KBM-7 (cell line): ENCODE measurements at places on chromosomes 11 and 22.

DNA sequence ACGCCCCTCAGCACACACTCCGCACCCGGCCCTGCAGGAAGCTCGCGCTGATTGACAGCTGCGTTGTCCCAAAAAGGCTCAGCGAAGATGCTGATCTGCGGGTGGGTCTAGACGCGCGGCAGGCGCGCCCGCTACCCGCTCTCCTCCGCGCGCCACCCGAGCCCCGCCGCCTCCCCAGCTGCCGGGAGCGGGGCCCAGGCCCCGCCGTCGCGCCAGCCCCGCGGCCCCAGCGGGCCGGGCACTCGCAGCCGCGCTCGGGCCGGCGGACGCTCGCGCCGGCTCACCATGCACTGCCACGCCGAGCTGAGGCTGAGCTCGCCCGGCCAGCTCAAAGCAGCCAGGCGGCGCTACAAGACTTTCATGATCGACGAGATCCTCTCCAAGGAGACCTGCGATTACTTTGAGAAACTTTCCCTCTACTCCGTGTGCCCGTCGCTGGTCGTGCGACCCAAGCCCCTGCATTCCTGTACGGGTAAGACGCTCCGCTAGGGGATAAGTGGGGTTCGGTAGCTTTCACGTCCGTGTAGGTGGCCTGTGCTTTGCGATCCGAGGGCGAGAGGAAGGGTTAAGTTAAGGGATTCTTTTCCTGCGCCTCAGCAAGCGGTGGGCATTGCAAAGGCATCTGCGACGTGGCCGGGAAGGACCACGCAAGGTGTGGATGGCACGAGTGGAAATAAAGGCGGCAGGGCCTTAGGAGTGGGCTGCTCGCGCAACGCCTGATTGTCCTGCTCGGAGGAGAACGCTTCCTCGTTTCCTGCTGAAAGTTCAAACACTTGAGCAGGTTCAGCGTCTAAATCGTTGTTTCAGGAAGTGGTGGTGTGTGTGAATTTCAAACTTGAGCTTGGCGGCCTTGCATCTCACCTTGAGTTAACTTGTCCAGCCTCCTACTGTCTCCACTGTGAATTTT, at the start of gene BARX2:
BARX2 (plus strand) TSS at position 98 of the 907 bp plus-strand sequence; CDS start at position 286, 188 bp downstream.
- DNase-seq: peak; percentile 29

GRCh38 chr22:19766511-19767426, 6.2 kb downstream of the TBX1 start:
- DNase-seq: peak; percentile 85

DNA sequence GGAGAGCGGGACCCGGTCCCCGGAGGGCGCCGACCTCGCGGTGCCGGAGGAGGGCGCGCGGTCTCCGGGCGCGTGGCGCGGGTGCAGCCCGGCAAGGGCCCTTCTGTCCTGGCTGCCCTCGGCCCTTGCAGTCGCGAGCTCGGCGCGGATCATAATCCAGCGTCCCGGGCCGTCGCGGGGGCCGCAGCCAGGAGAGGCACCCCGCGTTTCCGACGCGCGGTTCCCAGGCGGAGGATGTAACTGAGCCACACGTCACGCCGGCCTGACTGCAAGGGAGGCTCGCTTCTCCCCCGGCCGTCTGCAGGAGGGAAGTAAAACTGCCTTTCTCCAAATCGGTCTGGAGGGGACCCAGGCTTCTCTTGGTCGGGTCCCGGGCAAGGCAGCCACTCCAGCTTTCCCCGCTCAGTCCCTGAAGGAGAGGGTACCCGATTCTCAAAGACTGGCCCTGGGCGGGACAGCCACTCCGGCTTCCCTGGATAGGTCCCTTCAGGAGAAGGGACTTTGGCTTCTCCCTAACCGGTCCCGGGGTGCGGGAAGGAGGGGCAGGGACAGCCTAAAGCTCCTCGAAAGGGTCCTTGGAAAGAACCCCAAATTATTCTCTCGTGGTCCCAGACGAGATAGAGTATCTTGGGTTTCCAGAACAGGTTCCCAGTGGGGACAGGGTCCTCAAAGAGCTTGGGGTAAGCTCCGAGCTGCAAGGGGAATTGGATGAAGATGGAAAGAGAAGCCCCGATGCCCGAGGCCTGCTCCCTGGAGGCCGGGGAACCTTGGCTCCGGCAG, 836 bp downstream of the SPON1 start:
- no peak for DNase-seq

GRCh38 chr22:31221084-31221483, 9.0 kb downstream of the LIMK2 start:
- DNase-seq: no peak

DNA sequence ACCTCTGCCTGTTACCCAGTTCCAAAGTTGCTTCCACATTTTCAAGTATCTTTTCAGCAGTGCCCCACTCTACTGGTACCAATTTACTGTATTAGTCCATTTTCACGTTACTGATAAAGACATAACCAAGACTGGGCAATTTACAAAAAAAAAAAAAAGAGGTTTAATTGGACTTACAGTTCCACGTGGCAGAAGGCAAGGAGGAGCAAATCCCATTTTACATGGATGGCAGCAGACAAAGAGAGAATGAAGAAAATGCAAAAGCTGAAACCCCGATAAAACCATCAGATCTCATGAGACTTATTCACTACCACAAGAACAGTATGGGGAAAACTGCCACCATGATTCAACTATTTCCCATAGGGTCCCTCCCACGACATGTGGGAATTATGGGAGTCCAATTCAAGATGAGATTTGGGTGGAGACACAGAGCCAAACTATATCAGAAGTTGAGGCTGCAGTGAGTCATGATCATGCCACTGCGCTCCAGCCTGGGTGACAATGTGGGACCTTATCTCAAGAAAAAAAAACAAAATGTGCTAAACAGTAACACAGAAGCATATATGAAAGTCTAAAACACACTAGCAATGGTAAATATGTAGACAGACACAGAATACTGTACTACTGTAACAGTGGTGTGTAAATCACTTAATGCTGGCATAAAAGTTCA, 190.3 kb upstream of the ZC3H12C start:
- DNase-seq: no peak

- DNase-seq: no peak
Observed at GRCh38 chr11:2881076-2881980, 4.2 kb downstream of the CDKN1C start.

DNA sequence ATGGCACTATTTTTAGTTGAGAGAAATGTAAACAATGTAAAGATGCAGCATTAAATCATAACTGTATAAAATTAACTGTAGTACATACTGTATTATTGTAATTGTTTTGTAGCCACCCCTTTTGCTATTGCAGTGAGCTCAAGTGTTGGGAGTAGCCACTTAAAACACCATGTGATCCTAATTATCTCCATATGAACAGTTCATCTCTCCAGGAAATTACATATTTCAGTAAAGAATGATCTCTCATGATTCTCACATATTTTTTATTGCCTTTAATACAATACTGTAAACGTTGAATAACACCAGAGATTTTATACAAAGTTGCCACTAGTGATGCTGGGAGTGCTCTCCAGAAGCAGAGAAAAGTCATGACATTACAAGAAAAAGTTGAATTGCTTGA, 1768.6 kb downstream of the LRRC4C start:
- no peak for DNase-seq

DNA sequence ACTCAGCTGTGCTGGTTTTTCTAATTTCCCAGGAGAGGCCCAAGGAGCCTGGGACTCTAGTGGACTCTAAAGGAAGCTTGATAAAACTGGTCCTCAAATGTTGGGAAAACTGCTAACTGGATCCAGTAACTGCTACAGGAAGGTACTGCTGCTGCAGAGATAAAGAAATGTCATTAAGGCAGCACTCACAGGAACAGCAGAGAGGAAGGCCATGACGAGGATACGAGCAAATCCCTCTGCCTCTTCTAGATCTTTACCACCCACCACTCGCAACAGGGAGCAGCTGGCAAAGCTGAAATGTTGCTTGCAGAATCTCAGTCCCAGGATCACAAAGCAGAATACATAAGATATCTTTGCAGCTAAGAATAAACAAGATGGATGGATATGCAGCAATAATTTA, 23.5 kb downstream of the TTC28 start:
- DNase-seq: no peak

DNA sequence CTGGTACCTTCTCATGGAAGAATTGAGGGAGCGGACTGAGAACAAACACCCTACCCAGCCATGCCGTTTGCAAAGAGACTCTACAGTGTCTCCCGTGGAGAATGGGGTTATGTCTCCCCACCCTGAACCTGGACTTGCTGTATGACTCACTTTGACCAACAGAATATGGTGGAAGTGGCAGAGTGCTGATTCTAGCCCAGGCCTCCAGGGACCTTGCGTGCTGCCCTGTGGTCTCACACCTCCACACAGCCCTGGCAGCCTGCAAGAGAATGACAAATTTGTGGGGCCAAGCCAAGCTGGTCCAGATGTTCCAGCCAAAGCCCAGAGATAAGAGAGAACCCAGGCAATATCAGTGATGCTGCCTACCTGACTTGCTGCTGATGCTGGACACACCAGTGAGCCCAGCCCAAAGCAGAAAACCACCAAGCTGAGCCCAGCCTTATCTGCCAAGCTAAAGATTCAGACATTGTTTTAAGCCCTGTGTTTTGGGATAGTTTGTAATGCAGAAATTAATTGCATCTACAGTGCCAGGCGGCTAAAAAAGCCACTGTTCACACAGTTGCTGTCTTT, 8.1 kb upstream of the LINC01488 start:
- no peak for DNase-seq

DNA sequence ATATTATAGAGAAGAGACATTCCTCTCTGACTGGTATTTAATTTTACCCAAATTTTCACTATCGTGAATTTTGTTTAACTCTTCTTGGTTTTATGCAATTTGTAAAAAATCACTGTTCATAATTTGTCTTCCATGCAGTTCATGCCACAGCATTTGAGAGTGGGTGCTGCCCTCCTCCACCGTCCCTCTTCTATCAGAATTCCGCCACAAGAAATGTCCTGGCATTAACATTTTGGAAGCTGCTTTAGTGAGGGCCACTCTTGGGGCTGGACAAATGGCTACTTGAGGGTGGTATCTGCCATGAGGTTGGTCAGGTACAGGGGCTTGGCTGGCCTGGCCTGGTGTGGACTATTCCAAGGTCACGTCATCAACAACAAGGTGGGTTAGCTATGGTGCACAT, 68.3 kb upstream of the CLDN5 start:
- no peak for DNase-seq

- DNase-seq: no peak
Observed at GRCh38 chr11:88297421-88297820, 40.1 kb downstream of the CTSC start.

- no peak for DNase-seq
Observed at GRCh38 chr11:94746721-94747120, 21.4 kb upstream of the AMOTL1 start.

DNA sequence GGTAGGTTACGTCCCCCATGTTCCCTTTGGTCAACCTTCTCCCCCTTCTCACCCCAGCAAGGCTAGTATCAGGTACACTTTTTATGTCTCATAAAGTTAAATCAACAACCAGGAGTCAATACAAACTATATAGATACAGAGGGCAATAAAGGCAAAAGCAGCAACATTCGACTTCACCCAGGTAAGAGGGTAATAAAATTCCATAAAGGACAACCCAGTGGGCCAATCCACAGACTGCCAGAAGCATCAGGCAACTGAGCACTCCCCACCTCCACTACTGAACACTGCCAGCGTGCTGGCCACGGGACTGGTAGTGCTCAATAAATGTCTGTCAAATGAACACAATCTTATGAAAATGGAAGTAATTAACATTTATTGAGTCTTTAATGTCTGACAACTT, 5.1 kb upstream of the MS4A18 start:
- DNase-seq: no peak

- DNase-seq: no peak
Observed at GRCh38 chr11:113317339-113317738, 3.0 kb downstream of the TTC12 start.

DNA sequence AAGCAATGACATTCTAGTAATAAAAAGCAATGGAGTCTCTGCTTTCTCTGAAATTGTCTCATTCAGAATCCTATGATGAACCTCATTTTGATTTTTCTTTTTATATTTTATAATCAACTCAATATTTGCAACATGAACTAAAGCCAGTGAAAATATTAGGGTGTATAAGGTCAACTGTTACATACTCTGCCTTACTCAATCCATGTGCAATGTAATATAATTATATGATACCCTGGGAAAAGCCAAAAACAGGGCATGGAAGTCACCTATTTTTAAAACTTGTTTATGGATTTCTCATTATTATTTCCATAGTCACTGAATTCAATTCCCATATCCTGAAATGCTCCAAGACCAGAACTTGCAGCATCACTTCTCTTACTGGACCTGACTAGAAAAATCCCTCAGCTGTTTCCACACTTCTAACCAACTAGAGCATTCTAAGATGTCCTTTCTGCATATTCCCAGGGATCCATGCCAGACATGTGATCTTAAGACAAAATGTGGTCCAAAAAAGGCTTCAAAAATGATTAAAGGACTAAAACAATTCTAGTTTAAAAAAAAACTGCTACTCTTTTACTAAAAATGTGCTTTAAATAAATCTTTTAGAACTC, 97.3 kb downstream of the GUCY1A2 start:
- DNase-seq: no peak

- DNase-seq: peak; percentile 33
Observed at GRCh38 chr11:35594680-35595079, 23.6 kb upstream of the FJX1 start.

DNA sequence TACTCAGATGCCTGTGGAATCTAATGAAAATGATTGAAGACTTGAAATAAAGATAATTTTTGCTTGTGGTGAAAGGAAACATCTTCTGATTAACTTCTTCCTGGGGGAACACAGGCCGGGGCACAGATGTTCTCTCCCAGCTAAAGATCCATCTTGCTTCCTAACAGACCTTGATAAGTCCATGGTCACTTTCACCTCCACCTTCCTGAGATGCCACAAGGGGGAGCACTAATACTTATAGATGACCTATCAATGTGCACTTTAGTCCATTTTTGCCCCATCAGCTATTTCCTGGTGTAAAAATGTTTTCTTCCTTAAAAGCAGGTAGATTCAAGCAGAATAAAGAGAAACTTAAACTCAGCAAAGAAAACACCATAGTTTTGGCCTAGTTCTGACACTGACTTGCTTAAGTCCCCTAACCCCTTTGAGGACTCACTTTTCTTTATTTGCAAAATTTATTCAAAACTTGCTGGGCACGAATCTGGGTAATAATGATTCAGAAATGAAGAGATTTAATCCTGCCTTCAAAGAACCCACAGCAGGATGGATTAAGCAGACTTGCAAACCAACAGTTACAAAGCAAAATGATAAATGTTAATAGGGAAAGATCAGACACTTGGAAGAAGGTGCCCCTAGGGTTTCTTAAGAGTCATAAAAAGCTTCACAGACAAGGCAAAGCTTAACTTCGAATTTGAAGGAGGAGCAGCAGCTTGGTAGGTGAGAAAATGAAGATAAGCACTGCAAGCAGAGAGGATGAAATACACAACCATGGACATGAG, 158.7 kb downstream of the RAB38 start:
- peak; percentile 73 for DNase-seq

DNA sequence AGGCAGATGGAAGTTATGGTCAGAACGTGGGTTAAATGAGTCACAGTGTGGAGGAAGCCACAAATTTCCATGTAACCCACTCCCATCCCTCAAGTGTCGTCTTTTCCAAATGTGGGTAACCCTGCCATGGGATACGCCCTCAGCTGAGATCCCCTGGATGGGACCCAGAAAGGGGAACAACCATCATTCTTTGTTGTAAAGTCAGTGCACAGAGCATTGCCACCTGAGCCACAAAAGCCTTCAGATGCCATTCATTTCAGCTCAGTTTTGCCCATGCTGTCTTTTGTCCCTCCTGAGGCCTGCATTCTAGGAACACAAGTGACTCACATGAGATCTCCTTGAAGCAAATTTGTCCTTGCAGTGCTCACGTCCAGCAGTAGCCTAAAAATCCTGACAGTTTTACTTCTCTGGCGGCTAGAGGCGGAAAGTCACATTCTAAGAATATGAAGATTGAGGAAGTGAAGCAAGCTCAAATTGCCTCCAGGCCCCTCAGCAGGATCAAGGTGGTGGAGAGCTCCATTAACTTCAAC, 30.6 kb downstream of the MMP13 start:
- peak; percentile 78 for DNase-seq

- no peak for DNase-seq
Observed at GRCh38 chr11:119832202-119832935, 103.4 kb upstream of the NECTIN1 start.
